Neural progenitor cell (in vitro differentiated cells): ENCODE measurements at places on chromosomes 4 and X. TPM values are rescaled to one million over a fixed set of nuclear protein-coding genes. Genes with fewer than 3 reads are reported as not detected.

NKX3-2 gene
- total RNA-seq, result 0.40 TPM in 1 of 2 replicates, not detected in the other

XPNPEP2 gene
- total RNA-seq, result 0.19 and 1.7 TPM in 2 replicates

MEPE gene
- not detected in 2 replicates for total RNA-seq

EPHA5 gene
- total RNA-seq, result not detected in 2 replicates

PHOX2B gene
- total RNA-seq, result not detected in 2 replicates

NHSL2 gene
- 3.9 and 4.0 TPM in 2 replicates for total RNA-seq

CPLX1 gene
- not detected in 2 replicates for total RNA-seq

DNA sequence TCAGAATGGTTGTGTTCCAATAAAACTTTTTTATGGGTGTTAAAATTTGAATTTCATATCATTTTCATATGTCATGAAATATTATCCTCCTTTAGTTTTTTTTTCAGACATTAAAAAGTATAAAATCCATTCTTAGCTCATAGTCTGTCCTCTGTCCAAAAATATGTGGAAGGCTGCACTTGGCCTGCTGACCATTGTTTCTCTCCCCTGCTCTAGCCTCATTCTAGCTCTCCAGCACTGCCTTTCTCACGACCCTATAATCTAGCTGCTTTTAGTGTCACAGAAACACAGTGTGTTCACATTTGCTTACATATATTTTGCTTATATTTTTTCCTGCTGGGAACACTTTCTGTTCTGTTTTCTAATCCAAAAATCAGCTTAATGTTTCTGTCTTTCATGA lies 165.0 kb upstream of the ANK2 start:
- no peaks in the 10 kb centered on the region for H3K36me3 ChIP-seq
- H3K4me3 ChIP-seq, result no peak overlapping the region
- no peak for DNase-seq
- H3K4me1 ChIP-seq, result peaks cover 68% of the 10 kb centered on the region
- H3K27me3 ChIP-seq, result no peaks in the 10 kb centered on the region
- peak overlapping the region; percentile 36 for H3K27ac ChIP-seq

DNA sequence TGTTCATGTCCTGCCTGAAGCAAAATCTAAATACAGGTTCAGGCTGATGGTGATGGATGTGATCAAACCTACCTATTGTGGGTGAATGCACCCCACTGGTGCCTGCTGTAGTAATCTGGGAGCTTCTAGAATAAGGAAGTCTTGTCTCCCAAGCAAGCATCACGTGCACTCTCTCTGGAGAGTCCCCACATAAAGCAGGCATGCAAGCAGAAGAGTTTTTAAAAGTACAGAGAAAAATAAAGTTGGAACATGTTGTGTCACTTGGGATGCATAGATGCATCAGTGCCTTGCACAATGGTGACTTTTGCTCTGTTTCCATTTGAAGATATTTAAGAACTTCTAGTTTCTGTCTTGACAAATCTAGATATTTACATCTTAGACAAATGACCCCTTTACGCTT lies 54.9 kb downstream of the MAD2L1 start:
- no peak overlapping the region for H3K4me3 ChIP-seq
- H3K4me1 ChIP-seq, result no peaks in the 10 kb centered on the region
- no peak overlapping the region for H3K27ac ChIP-seq
- no peak for DNase-seq

GRCh38 chr4:128155231-128155855 lies 94.2 kb downstream of the LARP1B start:
- no peaks in the 10 kb centered on the region for H3K27me3 ChIP-seq
- no peak for DNase-seq
- no peaks in the 10 kb centered on the region for H3K4me1 ChIP-seq
- H3K36me3 ChIP-seq, result no peaks in the 10 kb centered on the region

DNA sequence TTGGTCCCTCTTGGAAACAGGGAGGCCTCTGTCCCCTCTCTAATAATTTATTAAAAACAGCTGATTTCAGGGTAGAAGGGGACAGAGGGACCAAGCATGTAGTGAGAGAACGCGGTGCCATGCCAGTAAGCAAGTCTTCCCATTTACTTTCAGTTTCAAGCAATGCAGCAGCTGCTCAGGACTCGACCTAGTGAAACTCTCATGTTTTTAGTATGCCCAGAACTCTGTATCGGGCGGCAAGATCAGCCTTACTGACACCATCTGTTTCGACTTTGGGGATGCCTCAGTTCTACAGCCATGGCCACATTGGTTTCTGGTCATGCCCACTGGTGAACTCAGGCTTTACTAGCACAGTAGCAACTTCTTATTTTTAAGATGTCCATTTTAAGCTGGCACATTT lies 40.6 kb downstream of the ZNF81 start:
- no peaks in the 10 kb centered on the region for H3K27me3 ChIP-seq
- no peaks in the 10 kb centered on the region for H3K4me1 ChIP-seq
- DNase-seq, result no peak
- no peak overlapping the region for H3K4me3 ChIP-seq
- no peak overlapping the region for H3K27ac ChIP-seq

DNA sequence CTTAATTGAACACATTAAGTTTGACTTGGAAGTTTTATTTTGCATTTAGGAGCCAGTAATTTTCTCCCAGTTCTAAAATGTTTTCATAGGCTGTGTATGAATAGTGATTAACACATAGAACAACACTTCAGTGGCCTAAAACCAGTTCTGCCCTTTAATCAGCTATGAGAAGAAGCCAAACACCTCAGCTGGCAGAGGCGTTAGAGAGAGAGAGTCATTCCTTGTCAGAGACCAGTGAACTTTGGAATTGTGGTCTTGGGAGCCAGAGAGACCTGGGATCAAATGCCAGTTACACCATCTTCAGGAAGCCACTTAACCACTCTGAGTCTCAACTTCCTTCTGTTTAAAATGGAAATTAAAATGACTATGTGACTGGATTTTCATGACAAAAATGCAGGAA lies 39.3 kb upstream of the PRPS2 start:
- no peaks in the 10 kb centered on the region for H3K4me1 ChIP-seq
- no peak overlapping the region for H3K4me3 ChIP-seq
- no peaks in the 10 kb centered on the region for H3K36me3 ChIP-seq
- DNase-seq, result no peak
- no peak overlapping the region for H3K27ac ChIP-seq
- H3K27me3 ChIP-seq, result no peaks in the 10 kb centered on the region

DNA sequence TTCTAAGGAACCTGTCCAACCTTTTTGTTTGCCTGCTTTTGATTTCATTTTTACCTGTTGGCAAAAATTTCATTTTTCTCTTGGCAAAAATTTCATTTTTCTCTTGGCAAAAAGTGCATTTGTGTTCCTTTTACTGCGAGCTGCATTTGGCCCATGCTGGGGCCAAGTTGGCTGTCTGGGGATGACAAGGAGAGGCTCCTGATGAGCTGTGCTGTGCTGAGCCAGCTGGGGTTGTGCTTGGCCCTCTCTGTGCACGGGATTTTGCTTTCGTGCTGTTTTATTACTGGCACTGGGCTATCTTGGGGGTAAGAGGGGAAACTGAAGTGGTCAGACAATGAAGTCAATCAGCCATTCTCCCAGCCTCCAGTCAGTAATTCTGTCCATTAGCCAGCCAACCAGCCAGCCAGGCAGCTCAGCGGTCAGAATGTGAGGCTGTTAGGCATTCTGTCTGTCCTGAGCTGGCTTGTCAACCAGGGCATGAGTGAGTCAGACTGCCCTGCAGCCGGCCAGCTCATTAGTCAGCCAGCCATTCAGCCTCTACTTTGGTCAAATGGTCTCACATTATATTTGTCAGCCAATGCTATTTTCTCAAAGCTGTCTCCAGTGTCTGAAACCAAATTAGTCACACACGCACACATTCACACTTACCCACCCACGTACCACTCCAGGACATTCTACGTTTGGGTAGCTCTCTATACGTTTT lies 56.9 kb upstream of the PRPS1 start:
- no peak overlapping the region for H3K4me3 ChIP-seq
- no peaks in the 10 kb centered on the region for H3K27me3 ChIP-seq
- H3K27ac ChIP-seq, result no peak overlapping the region
- no peak for DNase-seq

- H3K4me3 ChIP-seq, result no peak overlapping the region
- no peaks in the 10 kb centered on the region for H3K4me1 ChIP-seq
- H3K27ac ChIP-seq, result no peak overlapping the region
- DNase-seq, result no peak
These were observed 2.5 kb downstream of the CYBB start for GRCh38 chrX:37782359-37782758.

DNA sequence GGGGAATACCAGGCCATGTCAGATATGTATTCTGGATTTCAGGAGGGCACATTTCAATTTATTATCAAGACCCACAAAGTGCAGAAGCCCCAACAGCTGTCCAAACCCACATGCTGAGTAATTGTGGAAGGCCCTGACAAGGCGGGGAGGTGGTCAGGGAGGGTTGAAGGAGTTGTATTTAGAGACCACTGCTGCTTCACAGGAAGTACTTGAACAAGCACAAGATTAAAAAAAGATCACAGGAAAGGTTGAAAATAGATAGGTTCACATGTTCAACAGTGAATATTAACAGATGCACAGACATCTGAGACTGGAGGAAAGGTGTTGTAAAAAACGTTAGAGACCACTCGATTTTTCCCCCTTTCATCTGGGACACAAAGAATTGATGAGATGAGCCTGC lies 17.9 kb downstream of the ATP8A1 start:
- no peak for DNase-seq
- no peaks in the 10 kb centered on the region for H3K36me3 ChIP-seq
- no peak overlapping the region for H3K4me3 ChIP-seq
- H3K4me1 ChIP-seq, result peaks cover 73% of the 10 kb centered on the region
- no peak overlapping the region for H3K27ac ChIP-seq
- H3K27me3 ChIP-seq, result no peaks in the 10 kb centered on the region

- peaks cover 35% of the 10 kb centered on the region for H3K4me1 ChIP-seq
- H3K27me3 ChIP-seq, result no peaks in the 10 kb centered on the region
- no peak overlapping the region for H3K27ac ChIP-seq
- no peaks in the 10 kb centered on the region for H3K36me3 ChIP-seq
- no peak overlapping the region for H3K4me3 ChIP-seq
These were observed 311.8 kb downstream of the ADGRL3 start for GRCh38 chr4:61511716-61512488.

GRCh38 chrX:23742174-23742696 lies 841 bp downstream of the ACOT9 start:
- H3K36me3 ChIP-seq, result no peaks in the 10 kb centered on the region
- peak overlapping the region; percentile 55 for H3K4me3 ChIP-seq
- peak; percentile 36 for DNase-seq
- no peaks in the 10 kb centered on the region for H3K4me1 ChIP-seq

DNA sequence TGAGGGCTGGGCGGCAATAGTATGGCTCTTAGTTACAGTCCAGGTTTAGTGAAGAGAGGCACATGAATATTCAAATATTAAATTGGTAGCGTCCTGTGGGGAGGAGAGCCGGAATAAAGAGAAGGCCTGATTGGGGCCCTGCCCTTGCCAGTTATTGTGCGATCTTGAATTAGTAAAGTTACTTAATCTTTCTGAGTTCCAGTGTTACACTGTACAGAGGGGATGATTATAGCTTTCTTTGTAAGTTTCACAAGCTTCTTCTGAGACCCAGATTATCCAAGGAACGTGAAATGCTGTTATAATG lies 1.2 kb downstream of the METAP1 start:
- peaks cover 16% of the 10 kb centered on the region for H3K4me1 ChIP-seq
- H3K36me3 ChIP-seq, result no peaks in the 10 kb centered on the region
- no peak overlapping the region for H3K27ac ChIP-seq
- no peak for DNase-seq

- no peak overlapping the region for H3K4me3 ChIP-seq
- no peak for DNase-seq
- no peaks in the 10 kb centered on the region for H3K4me1 ChIP-seq
- H3K27ac ChIP-seq, result no peak overlapping the region
These were observed 3.9 kb upstream of the ODAM start for GRCh38 chr4:70191647-70192046.

DNA sequence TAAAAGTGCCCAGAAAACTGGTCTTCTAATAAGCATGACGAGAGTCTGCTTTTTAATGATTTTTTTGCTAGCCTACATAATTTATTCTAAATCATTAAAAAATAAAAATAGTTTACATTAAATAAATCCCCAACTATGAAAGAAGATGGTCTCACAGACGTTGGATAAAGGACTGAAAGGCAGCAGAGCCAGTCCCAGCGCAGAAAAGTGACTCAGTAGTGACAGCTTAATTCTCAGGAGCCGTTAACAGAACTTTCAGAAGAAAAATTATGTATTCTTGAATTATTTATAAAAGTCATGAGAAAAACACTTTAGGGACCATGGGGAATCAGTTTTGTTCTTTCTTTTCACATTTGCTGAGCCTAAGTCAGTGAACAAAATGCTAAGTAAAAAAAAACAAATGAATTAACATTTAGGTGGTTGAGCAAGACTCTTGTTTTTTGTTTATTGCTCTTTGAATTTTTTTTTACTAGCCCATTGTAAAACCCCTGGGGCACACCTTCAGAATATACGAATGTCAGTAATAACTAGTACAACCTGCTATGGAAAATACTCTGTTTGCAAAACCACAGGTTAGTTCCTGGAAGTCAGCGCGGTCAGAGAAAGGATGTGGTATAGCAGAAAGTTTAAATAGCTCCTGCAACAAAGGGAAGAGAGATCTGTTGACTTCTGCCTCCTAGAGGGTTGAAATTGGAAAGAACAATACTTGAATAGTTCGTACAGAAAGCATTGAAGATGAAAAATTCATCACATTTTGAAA lies 50.4 kb upstream of the CCDC160 start:
- DNase-seq, result peak; percentile 16
- H3K27ac ChIP-seq, result no peak overlapping the region
- no peaks in the 10 kb centered on the region for H3K36me3 ChIP-seq
- H3K27me3 ChIP-seq, result no peaks in the 10 kb centered on the region
- H3K4me1 ChIP-seq, result peaks cover 31% of the 10 kb centered on the region

DNA sequence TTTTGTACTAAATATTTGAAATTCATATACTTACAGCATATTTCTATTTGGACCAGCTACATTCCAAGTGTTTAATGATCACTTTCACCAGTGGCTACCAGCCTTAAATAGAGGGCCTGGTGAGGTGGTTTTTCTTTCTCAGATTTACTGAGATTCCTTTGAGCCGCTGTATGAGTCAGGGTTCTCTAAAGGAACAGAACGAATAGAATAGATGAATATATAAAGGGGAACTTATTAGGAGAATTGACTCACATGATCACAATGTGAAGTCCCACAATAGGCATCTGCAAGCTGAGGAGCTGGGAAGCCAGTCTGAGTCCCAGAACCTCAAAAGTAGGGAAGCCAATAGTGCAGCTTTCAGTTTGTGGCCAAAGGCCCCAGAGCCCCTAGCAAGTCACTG lies 146.2 kb upstream of the TLL1 start:
- no peak overlapping the region for H3K27ac ChIP-seq
- no peaks in the 10 kb centered on the region for H3K4me1 ChIP-seq
- no peak overlapping the region for H3K4me3 ChIP-seq
- H3K36me3 ChIP-seq, result no peaks in the 10 kb centered on the region

GRCh38 chr4:6916587-6917460 lies 7.2 kb downstream of the TBC1D14 start:
- peaks cover 33% of the 10 kb centered on the region for H3K4me1 ChIP-seq
- no peak overlapping the region for H3K4me3 ChIP-seq
- H3K36me3 ChIP-seq, result no peaks in the 10 kb centered on the region
- H3K27ac ChIP-seq, result no peak overlapping the region
- H3K27me3 ChIP-seq, result no peaks in the 10 kb centered on the region
- no peak for DNase-seq

- no peaks in the 10 kb centered on the region for H3K27me3 ChIP-seq
- DNase-seq, result no peak
- no peak overlapping the region for H3K27ac ChIP-seq
- no peaks in the 10 kb centered on the region for H3K4me1 ChIP-seq
- H3K36me3 ChIP-seq, result no peaks in the 10 kb centered on the region
- H3K4me3 ChIP-seq, result no peak overlapping the region
These were observed 22.8 kb downstream of the GPRIN3 start for GRCh38 chr4:89284828-89285227.

GRCh38 chr4:185914583-185915199 lies 102.7 kb upstream of the SORBS2 start:
- no peaks in the 10 kb centered on the region for H3K27me3 ChIP-seq
- H3K27ac ChIP-seq, result no peak overlapping the region
- no peaks in the 10 kb centered on the region for H3K4me1 ChIP-seq
- DNase-seq, result no peak
- no peak overlapping the region for H3K4me3 ChIP-seq
